Activated CD4-positive, alpha-beta T cell treated with anti-CD3 and anti-CD28 coated beads, Interleukin-2, amount 50 U/mL, for 16 hours (primary cell): ENCODE measurements at places on chromosomes 1 and 21.
A peak's percentile ranks its signal among the peaks of the same experiment; 100 is the strongest.

DNA sequence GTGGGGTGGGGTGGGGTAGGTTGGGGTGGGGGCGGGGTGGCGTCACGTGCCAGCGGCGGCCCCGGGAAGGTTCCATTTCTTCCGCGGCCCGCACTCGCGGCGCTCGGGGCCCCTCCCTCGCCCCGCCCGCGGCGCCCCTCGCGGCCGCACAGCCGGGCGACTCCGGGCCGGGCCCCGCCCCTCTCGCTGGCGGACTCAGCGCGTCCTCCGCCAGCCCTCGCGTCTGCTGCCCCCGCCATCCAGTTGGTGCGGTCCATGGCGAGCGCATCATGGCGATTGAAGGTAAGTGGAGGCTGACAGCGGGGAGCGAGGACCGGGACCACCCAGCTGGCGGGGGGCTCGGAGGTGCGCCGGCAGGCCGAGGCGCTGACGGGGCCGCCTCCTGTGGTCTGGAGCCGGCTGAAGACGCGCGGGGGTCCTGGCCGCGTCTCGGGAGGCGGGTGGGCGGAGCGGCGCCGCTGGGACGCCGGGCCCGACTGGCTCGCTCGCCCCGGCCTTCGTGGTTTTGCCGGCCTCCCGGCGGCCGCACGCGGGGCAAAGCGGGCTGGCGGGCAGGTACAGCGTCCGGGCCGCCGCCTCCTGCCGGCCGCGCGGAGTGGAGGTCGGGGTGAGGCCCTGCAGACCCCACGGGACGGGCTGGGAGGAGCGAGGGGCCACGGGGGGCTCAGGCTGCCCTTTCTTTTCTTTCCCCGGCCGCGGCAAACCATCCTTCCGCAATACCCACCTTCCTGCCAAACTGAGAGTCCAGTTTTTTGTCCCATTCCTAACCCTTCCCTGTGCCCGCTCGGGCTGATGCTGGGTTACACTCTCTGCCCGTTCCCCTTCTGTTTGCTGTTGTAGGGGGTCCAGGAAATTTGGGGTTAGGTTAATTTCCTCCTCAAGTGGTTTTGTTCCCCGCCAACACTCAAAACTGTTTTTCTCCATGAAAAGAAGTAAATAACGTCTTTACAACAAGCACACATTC, at the start of gene SYT14:
TSS of gene SYT14 (plus strand) at position 222 of the 964 bp plus-strand sequence. CDS start at position 270, 48 bp downstream.
- DNase-seq, result no peak

GRCh38 chr21:44347911-44348451, 5.4 kb upstream of the TRPM2 start:
- no peak for DNase-seq

DNA sequence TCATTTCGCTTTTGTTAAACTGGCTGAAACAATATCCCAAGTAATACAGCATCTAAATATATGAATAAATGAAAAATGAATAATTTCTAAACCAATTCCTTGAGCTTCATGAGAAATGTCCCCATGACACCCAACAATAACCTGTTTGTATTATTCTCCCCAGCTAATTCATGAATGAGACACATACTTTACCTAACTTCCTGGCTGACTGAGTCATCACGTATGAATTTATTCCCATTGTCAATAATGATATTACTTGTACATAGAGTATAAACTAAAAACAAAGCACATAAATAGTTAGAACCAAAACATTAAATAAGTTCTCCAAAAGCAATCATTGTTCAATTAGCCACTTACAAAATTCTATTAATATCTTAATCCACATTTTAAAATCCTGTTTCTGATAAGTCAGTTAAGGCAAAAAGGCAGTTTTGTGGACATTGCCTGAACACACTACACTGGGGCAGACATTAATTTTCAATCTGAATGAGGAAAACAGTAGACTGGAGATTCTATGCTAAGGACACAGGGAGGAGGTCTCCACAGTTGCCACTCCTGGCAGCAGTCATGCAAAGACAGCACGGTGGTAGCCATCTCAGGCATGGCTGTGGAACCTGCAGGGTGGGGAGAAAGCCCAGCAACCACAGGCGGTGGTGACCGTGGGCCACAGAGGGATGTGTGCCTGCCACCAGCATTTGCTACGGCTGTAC, 48.2 kb downstream of the SLC9C2 start:
- DNase-seq, result no peak

- peak; percentile 62 for DNase-seq
Measured at GRCh38 chr1:85576642-85577418, 3.7 kb upstream of the CCN1 start.

DNA sequence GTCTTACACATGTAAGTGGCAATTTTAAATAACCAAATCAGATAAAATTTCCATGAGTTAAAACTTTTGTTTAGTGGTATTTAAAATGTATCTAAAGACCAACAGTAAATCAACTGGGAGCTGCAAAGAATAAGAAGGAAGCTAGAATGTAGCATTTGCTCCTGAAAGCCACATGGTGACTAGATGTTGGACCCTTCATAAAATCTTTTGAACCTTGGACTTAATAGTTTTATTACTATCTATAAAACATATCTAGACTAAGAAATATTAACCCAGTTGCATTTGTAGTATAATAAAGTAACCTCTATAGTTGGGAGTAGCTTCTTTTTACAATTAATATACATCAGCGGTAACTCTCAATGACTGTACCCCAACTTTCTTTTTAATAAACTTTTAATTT, 72.1 kb downstream of the UBE4B start:
- no peak for DNase-seq

GRCh38 chr1:89125913-89126580, at the start of gene GBP2:
GBP2 (minus strand) TSS chr1:89126114; CDS start chr1:89121966, 4,148 bp downstream.
- peak; percentile 83 for DNase-seq

DNA sequence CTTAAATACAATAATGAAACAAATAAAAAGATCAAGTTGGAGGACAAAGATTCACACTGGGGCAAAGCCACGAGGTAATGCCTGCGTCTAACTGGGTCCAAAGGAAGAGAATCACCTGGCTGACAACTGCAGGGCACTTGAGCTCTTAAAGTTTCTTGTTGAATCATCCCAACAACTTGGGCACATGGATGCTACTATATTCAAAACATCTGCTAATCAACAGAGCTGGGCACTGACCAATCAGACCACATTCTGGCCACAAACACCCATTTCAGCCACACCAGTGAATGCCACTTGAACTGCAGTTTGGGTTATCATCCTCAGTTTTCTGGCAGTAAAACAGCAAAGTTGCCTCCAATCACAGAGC, 51.0 kb downstream of the ABCA4 start:
- DNase-seq, result no peak

DNA sequence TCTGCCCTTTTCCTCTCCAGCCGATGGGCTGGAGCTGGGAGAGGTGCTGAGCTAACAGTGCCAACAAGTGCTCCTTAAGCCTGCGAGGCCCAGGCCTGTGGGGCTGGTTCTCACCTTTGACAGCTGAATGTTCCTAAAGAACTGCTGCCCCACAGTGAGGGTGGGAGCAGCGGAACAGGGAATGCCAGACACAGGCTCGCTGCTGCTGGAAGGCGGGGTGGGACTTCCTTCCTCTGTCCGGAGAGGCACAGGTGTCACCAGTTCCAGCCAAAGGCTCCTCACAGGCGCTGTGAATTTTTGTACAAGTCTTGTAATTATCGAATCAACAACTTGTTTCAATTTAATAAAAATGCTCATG, 47.1 kb downstream of the COQ8A start:
- DNase-seq, result no peak

DNA sequence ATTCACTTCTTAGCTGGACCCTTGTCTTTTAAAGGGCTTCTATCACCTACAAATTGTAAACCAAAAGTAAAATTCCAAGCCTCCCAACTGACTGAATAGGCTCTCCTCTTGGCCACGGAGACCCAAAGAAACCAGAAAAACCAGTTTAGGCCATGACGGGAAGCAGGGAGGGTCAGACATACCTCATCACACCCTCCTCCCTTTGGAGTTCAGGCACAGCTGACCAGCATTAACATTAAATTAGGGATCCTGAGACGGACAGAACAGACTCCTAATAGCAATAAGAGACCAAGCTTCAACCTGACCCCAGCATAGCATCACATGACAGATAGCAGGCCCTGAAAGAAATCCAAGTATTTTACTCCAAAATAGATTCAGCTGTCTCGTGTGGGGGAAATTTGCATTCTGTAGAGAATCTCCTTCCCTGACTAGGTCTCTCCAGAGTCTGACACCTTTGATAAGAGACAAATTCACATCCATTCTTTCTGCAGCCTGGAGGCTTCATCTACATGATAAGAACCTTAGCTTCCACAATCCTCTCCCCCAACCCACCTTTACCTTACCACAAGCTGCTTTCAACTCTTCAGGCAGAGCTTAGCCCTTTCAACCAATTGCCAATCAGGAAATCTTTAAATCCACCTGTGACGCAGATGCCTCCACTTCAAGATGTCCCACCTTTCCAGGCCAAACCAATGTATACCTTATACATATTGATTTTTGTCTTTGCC, 177.1 kb upstream of the RAB4A start:
- DNase-seq, result no peak

GRCh38 chr21:42056996-42057689, 14.0 kb upstream of the UMODL1 start:
- DNase-seq, result no peak

GRCh38 chr1:118093017-118093416, 92.0 kb downstream of the SPAG17 start:
- no peak for DNase-seq

GRCh38 chr1:60065199-60065598, 8.4 kb downstream of the C1orf87 start:
- DNase-seq, result no peak

- DNase-seq, result no peak
Measured at GRCh38 chr1:231266811-231267322, 25.9 kb downstream of the GNPAT start.

DNA sequence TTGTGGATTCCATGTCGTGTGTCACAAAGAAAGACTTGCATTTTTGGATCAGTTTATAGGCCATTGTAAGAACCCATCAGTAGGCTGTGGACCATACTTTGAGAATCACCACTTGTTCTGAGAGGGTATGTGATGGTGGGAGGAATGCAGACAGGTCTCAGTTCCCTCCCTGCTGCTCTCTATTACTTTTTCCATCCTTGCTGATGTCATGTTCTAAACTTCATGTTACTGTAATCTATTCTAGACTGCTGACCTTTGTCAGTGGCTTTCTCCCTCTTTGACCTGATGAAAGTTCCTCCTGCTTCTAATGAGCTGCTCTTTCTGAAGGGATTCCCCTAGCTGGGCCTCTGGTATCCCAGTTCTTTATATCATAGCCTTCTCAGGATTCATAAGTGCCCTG, 46.1 kb downstream of the ST3GAL3 start:
- DNase-seq, result no peak

- no peak for DNase-seq
Measured at GRCh38 chr1:152427458-152427857, 13.4 kb upstream of the CRNN start.

DNA sequence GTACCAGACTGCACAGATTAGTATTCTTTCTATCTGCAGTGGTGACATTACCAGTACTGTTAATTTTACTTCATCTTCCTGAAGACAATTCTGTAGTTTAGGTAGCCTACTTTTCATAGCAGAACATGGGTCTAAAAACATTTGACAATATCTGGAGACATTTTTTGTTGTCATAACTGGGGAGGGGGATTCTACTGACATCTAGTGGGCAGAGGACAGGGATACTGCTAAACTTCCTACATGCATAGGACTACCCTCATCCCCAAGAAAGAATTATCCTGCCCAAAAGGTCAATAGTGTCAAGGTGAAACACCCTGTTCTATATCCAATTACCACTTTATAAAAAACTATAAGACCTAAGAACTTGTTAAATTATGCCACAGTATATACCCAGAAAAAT, 3.4 kb upstream of the ARHGAP29 start:
- no peak for DNase-seq

DNA sequence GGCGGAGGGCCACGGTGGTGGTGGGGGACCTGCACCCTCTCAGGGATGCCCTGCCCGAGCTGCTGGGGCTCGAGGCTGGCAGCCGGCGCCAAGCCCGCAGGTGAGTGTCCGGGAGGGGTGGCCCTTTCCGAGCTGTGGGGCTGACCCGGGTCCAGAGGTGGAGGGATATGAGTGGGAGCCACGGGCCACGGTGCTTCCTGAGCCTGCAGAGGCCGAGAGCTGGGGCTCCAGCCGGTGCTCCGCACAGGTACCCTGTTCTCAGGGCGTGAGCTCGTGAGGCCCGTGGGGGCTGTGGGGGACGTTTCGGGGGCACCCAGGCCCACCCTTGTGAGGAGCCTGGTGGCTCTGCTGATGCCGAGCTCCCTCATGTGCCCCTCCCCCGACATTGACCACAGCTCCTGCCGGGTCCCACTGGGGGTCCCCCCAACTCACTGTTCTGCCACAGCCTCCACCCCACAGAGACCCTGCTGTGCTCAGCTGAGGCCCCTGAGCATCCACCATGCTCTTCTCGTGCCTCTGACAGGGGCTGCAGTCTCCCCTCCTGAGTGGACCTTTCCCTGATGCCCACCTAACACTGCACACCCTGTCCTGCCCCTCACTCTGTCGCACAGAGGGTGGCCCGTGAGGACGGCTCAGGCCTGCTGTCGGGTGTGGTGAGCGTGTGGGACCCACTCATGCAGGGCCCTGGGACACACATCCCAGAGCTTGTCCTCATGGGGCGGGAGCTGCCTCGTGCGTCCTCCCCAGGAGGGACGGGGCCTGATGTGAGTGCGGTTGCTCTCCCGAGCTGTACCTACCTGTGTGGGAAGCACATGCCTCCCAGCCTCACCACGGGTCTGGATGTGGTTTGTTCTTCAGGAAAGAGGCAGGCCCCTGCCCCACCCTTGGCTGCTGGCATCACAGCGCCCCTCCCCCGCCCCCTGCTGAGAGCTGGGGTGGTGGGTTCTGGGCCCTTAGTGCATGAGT, 27.5 kb downstream of the SLX9 start:
- no peak for DNase-seq

DNA sequence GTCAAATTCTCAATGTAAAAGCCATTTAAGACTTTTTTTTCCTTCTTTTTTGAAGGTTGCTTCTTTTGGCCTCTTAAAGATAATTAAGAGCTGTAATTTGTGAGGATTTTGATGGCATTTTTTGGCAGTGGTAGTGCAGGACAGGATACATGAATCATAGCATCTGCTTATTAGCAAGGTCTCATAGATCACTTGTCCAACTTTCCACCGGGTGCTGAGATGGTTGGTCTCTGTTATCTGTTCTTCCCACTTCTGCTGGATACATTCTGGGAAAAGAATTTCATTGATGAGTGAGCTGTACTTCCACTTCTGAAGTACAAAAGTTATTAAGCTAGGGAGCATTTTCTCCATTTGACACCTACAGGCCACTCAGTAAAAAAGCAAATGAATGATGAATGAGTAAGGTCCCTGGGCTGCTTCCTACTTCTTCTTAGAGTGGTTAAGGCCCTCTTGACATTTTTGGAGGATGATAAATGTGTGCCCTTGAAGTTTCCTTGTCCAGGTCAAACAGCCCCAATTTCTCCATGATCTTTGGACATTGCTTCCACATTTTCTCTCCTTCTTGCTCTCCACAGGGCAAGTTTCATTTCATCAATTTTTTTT, 100.6 kb downstream of the ROR1 start:
- DNase-seq, result no peak

GRCh38 chr1:152036267-152037216, at the start of gene S100A11:
S100A11 (minus strand) TSS chr1:152037004; CDS start chr1:152036915, 89 bp downstream.
- DNase-seq, result peak; percentile 85
